ENCODE measurements at places on chromosomes 2 and 18.
A peak's percentile ranks its signal among the peaks of the same experiment; 100 is the strongest.

- H3K4me1 ChIP-seq: no peaks in the 10 kb centered on the region
- no peak for DNase-seq
- no peak overlapping the region for H3K4me3 ChIP-seq
- H3K36me3 ChIP-seq: no peaks in the 10 kb centered on the region
- no peaks in the 10 kb centered on the region for H3K27me3 ChIP-seq
Observed at GRCh38 chr2:177474301-177474700, 81.7 kb downstream of the AGPS start.

- H3K4me3 ChIP-seq: no peak overlapping the region
- H3K27ac ChIP-seq: no peak overlapping the region
- no peaks in the 10 kb centered on the region for H3K4me1 ChIP-seq
- H3K36me3 ChIP-seq: no peaks in the 10 kb centered on the region
- no peak for DNase-seq
Observed at GRCh38 chr2:67083951-67084350, 313.2 kb upstream of the ETAA1 start.

DNA sequence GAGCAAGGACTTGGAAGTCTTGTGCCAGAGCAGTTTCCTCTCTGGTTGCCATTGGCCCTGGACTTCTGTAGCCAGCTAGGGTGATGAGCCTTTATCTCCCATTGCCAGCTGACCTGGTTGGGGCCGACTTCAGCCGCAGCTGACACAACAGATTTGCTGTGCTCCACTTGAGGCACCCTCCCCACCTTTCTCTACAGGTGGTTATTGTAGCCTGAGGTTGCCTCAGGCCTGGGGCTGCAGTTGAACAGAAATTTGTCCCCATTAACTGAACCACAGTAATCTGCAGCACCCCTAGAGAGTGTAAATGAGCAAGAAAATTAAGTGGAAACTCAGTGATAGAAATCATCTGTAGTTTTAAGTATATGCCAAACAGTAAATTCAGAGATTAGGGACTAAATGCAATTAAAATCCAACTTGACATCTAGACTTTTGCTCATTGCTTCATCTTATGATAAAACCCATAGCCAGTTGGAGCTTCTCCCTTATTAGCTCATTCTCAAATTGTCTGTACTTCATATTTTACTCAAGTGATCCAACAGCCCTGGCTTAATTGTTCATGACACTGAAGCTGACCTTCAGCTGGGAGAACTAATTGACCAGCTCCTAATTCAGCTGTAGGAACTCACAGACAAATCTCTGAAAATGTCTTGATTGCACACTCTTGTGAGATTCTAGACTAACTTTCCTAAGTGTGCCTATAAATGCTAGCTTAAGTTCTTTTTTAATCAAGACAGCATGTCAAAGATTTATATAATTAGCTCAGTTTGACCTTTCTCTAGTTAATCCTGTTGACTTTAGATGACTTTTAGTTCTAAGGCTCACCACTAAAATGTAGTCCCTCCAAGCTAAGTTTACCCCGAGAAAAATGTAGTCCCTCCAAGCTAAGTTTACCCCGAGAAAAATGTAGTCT, 48.9 kb downstream of the COPS8 start:
- H3K36me3 ChIP-seq: no peaks in the 10 kb centered on the region
- no peak for DNase-seq
- H3K27me3 ChIP-seq: no peaks in the 10 kb centered on the region
- H3K4me3 ChIP-seq: no peak overlapping the region

- H3K4me3 ChIP-seq: peak overlapping the region; percentile 41
- H3K36me3 ChIP-seq: no peaks in the 10 kb centered on the region
- H3K27ac ChIP-seq: peak overlapping the region; percentile 84
- DNase-seq: no peak
Observed at GRCh38 chr18:49072940-49073339, 122.2 kb upstream of the SMAD7 start.

DNA sequence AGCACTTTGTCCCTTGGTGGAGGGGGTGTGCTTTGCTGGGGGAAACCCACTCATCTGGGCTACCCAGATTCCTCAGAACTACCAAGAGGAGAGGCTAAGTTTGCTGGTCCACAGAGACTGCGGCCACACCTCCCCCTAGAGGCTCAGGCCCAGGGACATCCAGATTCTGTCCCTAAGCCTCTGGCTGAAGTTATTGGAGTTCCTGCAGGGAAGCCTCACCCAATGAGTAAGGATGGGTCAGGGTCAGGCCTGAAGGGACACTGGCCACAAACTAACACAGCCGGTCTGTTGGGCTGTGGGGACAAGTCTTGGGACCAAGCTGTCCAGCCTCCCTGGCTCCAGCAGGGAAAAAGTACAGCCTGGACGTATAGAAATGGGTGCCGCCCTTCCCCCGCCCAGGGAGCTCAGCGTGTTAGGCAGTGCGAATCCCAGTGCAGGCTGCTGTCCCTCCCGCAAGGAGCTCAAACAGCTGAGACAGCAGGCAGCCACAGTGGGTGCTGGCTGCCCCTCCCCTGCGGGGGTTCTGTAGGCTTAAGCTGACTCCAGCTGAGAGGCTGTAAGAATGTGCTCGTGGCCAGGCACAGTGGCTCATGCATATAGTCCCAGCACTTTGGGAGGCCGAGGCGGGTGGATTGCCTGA, 86.9 kb upstream of the ARL5A start:
- H3K4me3 ChIP-seq: no peak overlapping the region
- no peak for DNase-seq
- no peaks in the 10 kb centered on the region for H3K4me1 ChIP-seq
- H3K27me3 ChIP-seq: no peaks in the 10 kb centered on the region
- no peak overlapping the region for H3K27ac ChIP-seq

All from right lobe of liver (tissue), 6 donors.